Activated naive CD4-positive, alpha-beta T cell treated with anti-CD3 and anti-CD28 coated beads for 36 hours (primary cell): ENCODE measurements at places on chromosomes 11 and 22. TPM values are rescaled to one million over a fixed set of nuclear protein-coding genes. Genes with fewer than 3 reads are reported as not detected.

- no peak for DNase-seq
Measured at GRCh38 chr22:31881200-31881599, 63.1 kb upstream of the YWHAH start.

GRCh38 chr11:134046681-134047449 lies 22.0 kb upstream of the JAM3 start:
- no peak for DNase-seq

GRCh38 chr11:68398995-68399851 lies 61.3 kb upstream of the PPP6R3 start:
- no peak for DNase-seq

DNA sequence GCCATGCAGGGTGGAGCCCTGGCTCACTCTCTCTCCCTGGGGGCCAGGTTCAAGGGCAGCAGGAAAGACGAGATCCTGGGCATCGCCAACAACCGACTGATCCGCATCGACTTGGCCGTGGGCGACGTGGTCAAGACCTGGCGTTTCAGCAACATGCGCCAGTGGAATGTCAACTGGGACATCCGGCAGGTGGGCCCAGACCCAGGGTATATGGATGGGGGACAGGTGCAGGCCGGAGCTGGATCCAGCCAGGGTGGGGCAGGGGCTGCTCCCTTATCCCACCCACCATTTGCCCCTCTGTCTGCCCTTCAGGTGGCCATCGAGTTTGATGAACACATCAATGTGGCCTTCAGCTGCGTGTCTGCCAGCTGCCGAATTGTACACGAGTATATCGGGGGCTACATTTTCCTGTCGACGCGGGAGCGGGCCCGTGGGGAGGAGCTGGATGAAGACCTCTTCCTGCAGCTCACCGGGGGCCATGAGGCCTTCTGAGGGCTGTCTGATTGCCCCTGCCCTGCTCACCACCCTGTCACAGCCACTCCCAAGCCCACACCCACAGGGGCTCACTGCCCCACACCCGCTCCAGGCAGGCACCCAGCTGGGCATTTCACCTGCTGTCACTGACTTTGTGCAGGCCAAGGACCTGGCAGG lies 2.9 kb downstream of the TRPT1 start:
- no peak for DNase-seq

DNA sequence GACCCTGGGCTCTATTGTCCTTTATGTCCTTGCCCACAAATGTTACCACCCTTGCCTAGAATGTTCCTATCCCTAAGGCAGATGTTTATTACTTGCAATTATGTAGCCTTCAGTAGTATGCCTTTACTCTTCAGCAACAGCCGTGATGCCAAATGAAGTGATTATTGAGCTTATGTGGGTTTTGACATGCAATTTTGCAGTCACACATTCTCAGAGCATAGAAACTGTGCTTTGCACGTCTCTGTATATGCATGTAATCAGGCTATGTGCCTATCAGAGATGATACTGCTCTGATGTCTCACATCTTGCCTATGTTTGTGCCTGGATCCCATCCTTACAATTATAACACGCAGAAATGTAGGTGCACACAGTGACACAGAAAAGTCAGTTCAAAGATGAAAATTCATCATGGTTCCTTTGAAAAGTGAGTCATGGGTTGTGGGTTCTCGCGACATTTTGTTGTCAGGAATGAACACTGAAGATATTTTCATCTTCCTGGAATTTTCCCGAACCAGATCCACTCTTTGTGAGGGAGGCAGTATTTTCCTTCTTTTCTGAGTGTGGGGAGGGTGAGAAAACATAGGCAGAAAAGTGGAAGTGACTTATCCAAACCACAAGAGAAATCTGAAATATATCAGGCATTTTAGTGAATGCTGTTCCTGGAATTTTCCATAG lies 81.1 kb downstream of the BMAL1 start:
- DNase-seq: no peak

GRCh38 chr11:128790196-128790595 lies 76.9 kb downstream of the KCNJ1 start:
- DNase-seq: no peak

DNA sequence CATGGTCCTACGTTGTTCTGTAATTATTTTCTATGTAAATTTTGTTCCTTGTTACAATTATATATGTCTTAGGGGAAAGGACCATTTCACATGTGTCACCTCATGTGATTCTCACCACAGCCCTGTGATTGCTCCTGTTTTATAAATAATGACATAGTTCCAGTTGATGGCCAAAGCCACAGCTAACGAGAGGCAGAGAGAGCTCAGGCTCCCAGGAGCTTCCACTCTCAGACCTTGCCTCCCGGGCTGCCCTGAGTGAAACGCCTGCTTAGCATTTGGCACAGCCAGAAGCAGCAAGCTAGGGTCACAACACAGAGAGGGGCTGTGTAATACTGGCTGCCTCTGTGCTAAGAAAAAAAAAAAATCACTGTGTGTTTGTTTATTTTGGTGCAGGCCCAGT lies 5.9 kb downstream of the TMEM121B start:
- DNase-seq: no peak

SLC15A3 gene
- total RNA-seq: 5.6 TPM

GRK2 gene
- total RNA-seq: 295 TPM
